ENCODE measurements at places on chromosomes 3 and 15. TPM values are rescaled to one million over a fixed set of nuclear protein-coding genes. Genes with fewer than 3 reads are reported as not detected.

The IGSF10 gene
- 2.8 TPM for polyA plus RNA-seq

The C3orf49 gene
- polyA plus RNA-seq = 0.41 TPM

DNA sequence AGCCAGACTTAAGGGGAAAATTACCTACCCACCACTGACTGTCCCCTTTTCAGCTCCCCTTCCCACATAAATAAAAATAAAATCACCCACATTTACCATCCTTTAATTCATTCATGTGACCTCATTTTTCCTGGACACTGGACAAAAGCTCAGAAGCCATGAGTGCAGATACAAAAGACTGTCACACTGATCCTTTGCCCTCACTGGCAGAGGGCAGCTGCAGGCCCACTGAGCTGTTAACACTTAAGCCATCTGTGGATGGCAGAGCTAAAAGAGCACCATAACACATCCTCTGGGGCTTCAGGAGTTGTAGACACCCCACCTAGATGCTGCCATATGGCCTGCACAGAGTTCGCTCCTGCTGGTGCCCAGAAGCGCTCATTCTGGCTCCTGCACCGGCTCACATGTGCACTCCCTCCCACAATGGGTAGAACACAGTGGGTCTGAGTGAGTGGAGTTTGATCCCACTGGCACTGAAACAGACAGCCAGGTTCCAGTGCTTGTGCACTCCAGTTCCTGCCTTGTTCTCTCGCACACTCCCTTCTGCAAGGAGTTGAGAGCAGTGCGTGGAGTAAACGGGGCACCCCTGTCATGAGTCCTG, 38.8 kb downstream of the EDC3 start:
- DNase-seq = no peak

- no peak for DNase-seq
These were observed 176.1 kb upstream of the RGMA start for GRCh38 chr15:93265111-93265556.

DNA sequence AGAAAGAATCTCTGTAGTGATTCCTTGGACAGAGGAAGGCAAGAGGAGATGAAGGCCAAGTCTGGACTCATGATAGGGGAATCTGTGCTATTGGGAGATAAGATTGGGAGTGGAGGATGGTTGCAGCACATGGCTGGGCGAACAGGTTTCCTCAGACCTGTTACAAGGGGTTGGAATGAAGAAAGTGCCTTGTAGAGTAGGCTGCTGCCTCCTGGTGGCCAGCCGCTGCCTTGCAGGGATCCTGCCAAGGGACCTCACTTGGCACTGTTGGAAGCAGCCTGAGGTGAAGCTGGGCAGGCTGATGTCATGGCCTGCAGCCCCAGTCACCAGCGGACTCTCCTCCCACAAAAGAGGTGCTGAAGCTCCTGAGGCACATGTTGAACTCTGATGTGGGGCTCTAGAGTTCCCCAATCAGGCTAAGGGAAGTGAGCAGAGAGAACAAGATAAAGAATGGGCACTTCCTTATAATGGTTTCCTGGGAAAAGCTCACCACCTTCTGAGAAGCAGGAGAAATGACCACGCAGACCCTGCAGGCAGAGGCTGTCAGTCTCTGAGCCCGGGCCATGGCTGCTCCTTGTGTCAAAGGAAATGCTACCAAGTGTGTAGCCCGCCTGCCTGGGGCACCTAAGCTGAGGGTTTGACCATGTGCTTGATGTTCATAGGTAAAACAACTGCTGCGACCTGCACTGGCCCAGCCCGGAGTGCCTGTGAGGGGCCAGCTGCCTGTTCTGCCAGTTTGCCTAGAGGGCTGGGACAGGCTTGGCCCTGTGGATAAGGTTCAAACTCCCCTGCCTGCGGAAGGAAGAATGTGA, 1.6 kb upstream of the TEX264 start:
- peak; percentile 60 for DNase-seq

The PATL2 gene
- polyA plus RNA-seq = 1.9 TPM

DNA sequence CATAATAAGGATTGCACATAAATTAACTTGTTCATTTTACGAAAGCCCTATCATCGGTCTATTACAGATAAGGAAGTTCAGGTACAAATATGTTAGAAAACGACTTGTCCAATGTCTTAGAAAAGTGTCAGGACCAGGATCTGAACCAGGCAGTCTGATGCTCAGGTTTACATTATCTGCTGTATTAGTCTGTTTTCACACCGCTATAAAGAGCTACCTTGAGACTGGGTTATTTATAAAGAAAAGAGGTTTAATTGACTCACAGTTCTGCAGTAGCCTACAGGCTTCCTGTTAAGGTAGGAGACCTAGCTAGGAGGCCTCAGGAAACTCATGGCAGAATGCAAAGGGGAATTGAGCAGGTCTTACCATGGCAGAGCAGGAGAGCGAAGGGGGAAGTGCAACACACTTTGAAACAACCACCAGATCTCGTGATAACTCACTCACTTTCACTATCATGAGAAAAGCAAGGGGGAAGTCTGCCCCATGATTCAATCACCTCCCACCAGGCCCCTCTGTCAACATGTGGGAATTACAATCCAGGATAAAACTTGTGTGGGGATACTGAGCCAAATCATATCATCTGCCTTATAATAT, 45.8 kb upstream of the GOLIM4 start:
- DNase-seq = no peak

- no peak for DNase-seq
These were observed 717.6 kb upstream of the GOLIM4 start for GRCh38 chr3:168813225-168813802.
